ENCODE measurements at places on chromosomes 16 and 17.

DNA sequence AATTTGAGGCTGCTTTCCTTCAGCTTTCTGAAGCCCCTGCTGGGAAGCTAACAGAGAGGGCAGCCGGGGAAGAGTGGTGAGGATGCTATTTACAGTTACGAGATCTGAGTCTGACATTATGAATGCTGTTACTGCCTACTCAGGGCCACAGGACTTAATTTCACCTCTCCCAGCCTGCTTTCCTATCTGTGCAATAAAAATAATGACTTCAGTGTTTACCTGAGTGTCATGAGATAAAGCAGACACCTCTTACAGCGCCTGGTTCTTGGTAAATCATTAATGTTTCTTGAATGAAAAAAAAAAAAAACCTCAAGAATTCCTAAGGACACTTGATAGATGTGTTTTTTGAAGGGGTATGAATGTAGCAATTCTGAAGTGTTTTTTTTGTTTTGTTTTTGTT lies 24.2 kb upstream of the CPHXL start:
- DNase-seq: no peak

DNA sequence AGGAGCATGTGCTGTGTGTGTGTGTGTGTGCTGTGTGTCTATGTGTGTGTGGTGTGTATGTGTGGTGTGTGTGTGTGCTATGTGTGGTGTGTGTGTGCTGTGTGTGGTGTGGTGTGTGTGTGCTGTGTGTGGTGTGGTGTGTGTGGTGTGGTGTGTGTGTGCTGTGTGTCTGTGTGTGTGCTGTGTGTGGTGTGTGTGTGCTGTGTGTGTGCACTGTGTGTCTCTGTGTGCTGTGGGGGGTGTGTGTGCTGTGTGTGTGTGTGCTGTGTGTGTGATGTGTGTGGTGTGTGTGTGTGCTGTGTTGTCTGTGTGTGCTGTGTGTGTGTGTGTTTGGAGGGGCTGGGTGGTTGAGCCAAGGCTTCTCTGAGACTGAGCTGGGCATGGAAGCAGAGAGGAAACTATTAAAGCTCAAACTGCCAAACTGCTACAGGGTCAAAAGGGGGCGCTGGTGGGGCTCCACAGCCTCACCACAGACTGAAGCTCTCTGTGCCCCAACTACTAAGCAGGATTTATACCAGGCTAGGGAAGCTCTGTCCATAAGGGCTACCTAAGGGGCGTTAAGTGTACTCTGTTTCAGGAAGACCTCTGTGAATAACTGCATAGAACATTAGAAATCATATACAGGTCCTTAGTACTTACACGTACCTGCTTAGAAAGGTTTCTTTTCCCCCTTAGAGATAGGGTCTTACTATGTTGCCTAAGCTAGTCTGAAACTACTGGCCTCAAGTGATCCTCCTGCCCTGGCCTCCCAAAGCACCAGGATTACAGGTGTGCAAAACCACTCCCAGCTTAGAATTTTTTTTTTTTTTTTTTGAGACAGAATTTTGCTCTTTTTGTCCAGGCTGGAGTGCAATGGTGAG lies 27.8 kb upstream of the GHDC start:
- peak; percentile 35 for DNase-seq

DNA sequence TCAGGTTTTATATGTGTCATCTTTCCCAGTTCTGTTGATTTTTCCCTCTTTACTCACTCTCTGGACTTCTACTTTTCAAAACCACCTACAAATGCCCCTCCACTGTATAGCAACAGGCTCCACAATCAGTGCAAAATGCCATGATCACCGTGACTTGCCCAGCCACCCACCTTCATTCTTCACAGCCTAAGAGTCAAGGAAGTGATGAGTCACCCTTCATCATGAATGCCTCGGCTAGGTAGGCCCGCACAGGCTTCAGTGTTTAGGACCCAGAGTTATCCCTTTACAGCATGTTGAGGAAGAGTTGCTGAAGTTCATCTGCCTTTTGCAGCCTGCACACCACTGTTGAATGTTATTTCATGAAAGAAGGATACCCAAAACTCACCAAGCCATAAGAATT lies 158.6 kb downstream of the PMP22 start:
- no peak for DNase-seq

- no peak for DNase-seq
These were observed 835.1 kb downstream of the KCNJ2 start for GRCh38 chr17:71004413-71004812.

All from stimulated activated CD8-positive, alpha-beta memory T cell treated with anti-CD3 and anti-CD28 coated beads, Interleukin-2, amount 100 ng/mL, for 48 hours (primary cell).